Nephron progenitor cell (in vitro differentiated cells): ENCODE measurements at places on chromosomes 1 and 21.

- DNase-seq = no peak
Observed at GRCh38 chr21:42569732-42570301, 56.2 kb downstream of the SLC37A1 start.

- DNase-seq = peak; percentile 59
Observed at GRCh38 chr21:45029298-45029947, 45.0 kb upstream of the ADARB1 start.

DNA sequence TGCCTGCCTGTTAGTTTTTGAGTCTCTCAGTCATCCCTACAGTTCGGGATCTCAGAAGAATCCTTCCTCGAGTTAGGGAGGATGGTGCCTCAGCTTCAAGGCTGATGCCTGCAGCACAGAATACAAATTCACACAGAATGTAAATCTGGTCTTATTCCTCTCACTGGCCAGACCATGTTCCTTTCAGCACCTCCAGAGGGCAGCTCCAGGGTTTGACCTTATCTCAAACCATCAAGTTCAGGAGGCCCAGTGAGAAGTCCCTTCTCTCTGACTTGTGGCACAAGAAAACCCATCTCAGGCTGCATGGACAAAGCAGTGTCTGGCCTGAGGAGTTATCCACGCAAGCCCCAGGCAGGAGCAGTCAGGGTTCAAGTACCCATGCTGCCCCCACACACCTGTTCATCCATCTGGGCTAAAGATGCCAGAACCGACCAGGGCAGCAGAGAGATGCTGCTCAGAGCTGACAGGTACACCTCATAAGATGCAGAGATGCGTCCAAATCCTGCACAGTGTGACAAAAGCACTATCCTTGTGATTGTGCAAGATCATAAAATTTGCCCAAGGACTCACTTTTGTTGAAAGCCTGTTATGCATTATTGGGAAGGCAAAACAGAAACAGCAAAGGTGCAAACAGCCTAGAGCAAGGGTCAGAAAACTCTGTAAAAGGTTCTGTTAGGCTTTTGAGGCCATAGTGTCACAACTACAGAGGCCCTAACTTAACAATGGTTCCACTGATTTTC is 49.8 kb downstream of the BCAR3 start:
- DNase-seq = no peak

- no peak for DNase-seq
Observed at GRCh38 chr1:83900524-83900923, 98.4 kb downstream of the TTLL7 start.

- no peak for DNase-seq
Observed at GRCh38 chr1:118982266-118982665, 5.9 kb downstream of the TBX15 start.

- DNase-seq = no peak
Observed at GRCh38 chr1:224490549-224491537, 56.2 kb upstream of the WDR26 start.

DNA sequence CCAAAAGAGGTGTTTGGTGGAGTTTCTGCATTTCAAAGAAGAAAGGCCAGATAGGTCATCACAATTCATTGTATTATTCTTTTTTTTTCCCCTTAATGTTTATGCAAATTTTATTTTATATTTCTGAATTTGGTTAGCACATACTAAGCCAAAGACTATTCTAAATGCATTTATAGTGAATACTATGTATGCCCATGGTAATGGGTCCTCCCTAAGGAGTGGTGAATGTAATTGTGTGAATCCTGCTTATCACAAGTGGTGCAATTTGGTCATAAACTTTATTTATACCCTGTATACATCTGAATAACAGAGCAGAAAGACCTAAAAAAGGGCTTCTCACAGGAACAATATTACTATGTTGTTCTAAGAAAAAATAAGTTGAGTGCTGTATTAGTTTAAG is 99.1 kb downstream of the CD247 start:
- no peak for DNase-seq

GRCh38 chr1:8182034-8182761 is 135.7 kb upstream of the SLC45A1 start:
- DNase-seq = no peak
